ENCODE measurements at places on chromosomes 3 and 15.

GRCh38 chr3:160368804-160369203 lies 30.2 kb downstream of the IFT80 start:
- no peak for DNase-seq

DNA sequence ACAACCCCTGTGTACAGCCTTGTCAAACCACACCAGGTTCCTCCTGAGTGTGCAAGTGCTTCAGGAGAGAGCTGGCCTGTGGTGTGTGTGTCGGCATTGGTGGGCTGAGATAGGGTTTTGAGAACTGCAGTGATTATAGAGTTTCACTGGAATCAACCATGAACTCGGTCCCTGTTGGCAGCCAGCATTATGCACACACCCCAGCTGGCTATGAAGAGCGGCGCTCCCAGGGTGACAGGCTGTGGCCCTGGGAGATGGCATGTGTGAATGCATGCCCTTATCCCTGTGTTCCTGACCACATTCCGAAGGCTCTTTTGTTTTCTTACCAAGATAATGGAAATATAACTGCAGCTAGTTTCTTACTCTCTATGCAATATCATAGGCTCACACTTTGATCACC lies 101.8 kb downstream of the SNRK start:
- DNase-seq, result no peak

DNA sequence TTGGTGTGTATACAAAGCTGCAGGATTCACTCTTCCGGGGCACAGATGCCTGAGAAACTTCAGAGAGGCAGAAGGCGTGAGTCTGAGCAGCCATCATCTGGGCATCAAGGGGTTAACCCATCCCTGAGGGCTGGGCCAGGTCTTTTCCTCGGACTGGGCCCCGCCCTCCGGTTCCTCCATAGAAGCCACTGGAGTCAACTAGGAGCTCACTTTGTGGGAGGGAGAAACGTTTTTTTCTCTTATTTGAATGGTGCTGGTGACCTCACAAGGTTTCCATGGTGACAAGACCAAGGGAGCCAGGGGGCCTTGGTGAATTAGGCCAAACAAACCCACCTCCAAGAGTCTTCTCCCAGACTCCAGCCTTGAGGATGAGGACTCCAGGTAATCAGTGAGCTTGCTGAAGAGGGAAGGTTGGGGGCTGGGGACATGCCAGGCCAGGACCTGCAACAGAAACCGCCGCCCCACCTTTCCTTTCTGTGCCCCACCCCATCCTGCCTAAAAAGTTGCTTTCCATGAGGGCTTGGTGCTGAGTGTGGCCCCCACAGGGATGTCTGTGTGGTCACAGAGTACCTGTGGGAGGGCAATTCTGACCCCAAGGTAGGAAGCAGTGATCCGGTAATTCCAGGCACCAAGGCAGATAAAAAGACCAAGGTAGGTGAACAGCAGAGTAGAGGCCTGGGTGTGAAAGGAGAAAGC lies 14.8 kb upstream of the INSYN1 start:
- DNase-seq, result no peak

GRCh38 chr3:125628212-125628611 lies 32.9 kb upstream of the OSBPL11 start:
- no peak for DNase-seq

- no peak for DNase-seq
These were observed 212.7 kb downstream of the PDZRN3 start for GRCh38 chr3:73411993-73412392.

- no peak for DNase-seq
These were observed 57.3 kb upstream of the WNT7A start for GRCh38 chr3:13937131-13937530.

DNA sequence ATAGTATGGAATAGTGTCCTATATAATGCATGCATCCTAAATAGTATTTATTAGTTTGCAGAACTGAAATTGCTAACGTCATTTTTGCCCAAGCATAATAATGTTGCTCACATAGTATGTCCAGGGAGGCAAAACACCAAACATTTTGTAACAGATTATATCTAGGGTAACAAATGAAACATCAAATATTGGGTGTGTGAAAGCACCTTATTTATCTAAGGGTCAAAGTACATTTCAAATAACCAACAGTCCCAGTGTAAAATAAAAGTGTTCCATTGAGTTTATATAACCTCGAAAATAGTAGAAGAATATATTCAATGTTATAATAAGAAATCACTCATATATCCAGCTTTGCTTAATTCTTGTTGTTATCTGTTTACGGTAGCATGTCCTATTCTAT lies 363.1 kb downstream of the CADM2 start:
- no peak for DNase-seq

GRCh38 chr15:79615754-79616153 lies 183.6 kb downstream of the MINAR1 start:
- DNase-seq, result no peak

DNA sequence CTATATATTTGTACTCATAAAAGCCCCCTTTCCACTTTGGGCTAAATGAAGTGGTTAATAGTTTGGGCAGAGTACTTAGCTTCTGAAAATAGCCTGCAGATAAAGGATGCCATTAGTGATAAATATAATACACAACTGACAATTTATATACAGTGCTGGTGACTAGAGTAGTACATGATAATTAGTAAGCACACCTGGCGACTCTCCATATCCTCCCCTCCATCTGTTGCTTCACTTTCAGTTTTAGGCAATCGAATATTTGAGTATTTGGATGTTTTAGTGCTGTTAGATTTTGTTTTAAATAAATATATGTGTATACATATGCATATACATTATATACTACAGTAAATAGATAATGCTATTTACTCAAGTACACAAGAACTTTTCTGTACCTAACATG lies 35.9 kb upstream of the CHMP2B start:
- DNase-seq, result no peak

- peak; percentile 47 for DNase-seq
These were observed 114.5 kb upstream of the GOLGA8J start for GRCh38 chr15:29968099-29968894.

DNA sequence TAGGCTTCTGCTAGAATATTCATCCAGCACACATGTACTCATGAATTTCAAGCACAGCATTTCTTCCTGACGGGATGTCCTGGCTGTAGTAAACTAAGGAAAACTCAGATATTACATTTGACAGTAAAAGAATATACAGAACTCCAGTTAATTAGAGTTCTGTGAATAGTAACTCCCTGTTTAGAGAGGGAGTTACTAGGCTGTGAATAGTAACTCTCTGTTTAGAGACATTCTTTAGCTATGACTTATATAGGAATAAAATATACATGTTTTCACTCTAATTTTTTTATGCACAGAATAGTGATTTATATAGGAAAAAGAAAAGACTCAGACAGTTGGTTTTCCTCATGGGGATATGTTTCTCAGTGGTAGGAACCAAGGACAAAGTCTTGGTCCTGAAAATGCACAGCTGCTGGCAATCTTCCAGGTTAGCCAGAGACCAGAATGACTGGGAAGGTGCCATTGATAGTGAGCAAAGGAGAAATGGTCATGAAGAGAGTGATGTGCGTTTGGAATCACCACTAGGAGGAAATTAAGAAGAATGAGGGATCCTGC lies 480.7 kb upstream of the THBS1 start:
- DNase-seq, result no peak

GRCh38 chr15:77798151-77798835 lies 165.6 kb upstream of the LINGO1 start:
- DNase-seq, result peak; percentile 64

DNA sequence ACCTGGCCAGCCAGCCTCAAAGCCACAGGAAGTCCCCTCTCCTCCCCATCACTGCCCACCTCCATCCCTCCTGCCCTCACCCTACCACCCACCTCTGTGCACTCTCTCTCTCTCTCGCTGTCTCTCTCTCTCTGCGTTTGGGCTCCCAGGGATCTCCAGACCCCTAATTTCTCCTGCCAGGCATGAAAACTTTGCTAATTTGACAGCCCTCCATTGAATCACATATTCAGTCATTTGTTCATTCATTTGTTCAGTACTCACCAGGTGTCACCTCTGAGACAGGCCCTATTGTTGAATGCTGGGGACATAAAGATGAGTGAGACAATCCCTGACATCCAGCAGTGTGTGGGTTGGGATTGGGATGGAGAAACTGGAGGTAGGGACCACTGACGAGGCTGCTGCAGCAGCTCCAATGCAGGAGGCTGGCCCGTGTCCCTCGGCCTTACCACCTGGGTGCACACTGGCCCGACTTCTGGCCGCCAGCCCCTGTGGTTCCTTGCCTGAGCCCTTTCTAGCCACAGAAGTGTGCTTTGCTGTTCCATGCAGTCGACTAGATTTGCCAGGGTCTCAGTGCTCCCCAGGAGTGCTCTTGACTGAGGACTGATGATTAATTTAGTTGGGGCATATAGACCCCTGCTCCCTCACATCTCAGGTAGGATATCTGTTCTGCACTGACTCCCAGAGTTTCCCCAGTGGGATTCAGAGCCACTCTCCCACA lies 38.6 kb upstream of the TSEN2 start:
- DNase-seq, result no peak

- no peak for DNase-seq
These were observed 187.1 kb downstream of the FMN1 start for GRCh38 chr15:33007303-33007855.

DNA sequence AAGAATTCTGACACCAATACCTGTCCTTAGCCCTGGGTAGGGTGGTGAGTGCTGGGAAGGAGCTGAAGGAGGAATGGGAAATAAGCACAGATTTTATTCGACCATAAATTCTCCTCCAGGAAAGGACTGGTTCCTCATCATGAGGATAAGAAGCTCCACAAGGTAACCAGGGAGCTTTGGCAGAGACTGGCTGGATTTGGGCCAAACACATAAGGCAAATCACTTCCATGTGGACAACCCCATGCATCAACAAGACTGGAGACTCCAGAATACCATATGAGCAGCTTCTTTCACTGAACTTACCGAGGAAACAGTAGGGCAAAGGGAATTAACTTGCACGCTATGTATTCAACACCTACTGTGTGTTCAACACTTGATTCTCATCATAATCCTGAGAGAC lies 312.5 kb downstream of the NTRK3 start:
- no peak for DNase-seq

GRCh38 chr3:128426128-128426921 lies 40.4 kb downstream of the DNAJB8 start:
- peak; percentile 30 for DNase-seq

- no peak for DNase-seq
These were observed 14.6 kb upstream of the ATP10A start for GRCh38 chr15:25877681-25878080.

- no peak for DNase-seq
These were observed 146.0 kb downstream of the MYO9A start for GRCh38 chr15:71971905-71972304.

GRCh38 chr3:36814066-36814717 lies 49.8 kb upstream of the DCLK3 start:
- DNase-seq, result no peak

GRCh38 chr15:93823971-93824913 lies 407.1 kb upstream of the MCTP2 start:
- DNase-seq, result no peak
